ENCODE measurements at places on chromosomes 16 and 17.

GRCh38 chr17:17057057-17057551 lies 14.8 kb downstream of the MPRIP start:
- no peak for DNase-seq

GRCh38 chr16:30366511-30366910 lies 3.8 kb downstream of the TBC1D10B start:
- DNase-seq: no peak

DNA sequence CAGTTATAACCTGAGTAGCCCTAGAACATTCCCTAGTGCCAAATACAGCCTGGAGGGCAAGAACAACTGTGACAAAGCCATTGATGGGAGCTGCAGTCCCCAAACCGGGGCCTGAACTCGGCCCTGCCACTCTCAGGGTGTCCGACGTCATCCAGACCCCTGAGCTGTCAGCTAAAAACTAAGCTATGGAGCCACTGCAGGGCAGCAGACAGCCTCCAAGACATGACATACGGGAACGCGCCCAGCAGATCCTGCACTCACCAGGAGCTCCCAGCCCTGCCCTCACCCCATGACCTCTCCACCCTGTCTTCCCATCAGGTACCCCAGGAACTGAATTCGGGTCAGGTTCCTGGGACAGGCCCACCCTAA lies 28.4 kb downstream of the KDM8 start:
- no peak for DNase-seq

- DNase-seq: no peak
Measured at GRCh38 chr17:45363498-45363897, 46.7 kb upstream of the MAP3K14 start.

DNA sequence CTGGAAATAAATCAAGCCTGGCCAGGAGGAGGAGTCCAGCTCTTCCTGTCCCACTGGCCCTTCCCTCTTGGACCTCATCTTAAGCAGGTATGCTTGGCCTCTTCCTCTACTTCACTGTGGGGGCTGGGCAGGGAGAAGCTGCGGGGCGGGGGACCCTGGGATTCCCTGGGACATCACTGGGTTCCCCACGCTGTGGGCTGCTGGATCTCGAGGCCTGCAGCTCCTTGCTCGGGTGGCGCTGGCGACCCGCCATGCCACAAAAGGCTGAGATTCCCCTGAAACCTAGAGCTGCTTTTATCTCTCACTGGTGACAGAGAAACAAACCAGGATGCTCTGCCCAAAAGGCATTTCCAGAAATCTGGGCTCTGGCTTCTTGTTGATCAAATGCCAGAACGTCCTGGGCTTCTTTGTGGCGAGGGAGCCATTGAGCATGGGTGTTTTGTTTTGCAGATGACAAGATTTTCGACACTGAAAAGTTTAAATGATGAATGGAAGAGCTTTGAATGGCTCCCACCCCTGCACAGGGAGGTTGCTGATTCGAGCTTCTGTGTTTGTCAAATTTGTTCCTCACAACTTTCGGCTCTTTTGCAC lies 8.6 kb upstream of the PGS1 start:
- DNase-seq: no peak

- DNase-seq: no peak
Measured at GRCh38 chr17:31595666-31596381, 204.3 kb downstream of the RAB11FIP4 start.

DNA sequence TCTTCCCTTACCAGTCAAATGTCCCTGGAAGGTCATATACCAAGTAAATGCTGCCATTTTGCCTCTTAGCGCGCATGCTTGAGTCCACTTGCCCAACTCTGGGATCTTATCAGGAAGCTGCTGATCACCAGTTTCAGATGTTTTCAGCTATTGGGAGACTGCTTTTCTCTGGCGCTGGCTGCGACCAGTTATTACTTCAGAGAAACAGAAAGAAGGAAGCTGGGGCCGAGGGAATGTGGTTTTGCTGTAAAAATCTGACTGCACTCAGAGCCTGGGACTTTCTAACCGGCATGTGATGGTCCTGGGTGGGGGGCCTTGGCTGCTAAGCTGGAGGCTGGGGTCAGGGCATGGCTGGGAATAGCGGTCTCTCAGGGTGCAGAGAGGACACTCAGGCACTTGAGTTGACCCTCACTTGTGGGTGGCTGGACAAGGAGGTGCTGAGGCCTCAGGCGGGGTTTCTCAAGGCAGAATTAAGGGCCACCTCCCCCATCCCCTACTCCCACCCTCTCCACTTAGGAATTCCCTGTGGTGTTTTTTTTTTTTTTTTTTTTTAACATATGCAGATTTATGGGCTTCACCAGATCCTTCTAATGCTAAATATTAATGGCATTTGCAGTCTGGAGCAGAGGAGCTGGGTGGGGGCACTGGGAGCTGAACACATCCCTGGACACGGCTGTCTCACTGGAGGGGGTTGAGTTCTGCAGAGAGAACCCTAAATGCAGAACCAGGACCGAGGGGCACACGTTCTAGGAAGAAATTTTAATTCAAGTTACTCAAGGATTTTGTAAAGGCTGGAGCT lies 145.8 kb downstream of the CYLD start:
- DNase-seq: no peak

DNA sequence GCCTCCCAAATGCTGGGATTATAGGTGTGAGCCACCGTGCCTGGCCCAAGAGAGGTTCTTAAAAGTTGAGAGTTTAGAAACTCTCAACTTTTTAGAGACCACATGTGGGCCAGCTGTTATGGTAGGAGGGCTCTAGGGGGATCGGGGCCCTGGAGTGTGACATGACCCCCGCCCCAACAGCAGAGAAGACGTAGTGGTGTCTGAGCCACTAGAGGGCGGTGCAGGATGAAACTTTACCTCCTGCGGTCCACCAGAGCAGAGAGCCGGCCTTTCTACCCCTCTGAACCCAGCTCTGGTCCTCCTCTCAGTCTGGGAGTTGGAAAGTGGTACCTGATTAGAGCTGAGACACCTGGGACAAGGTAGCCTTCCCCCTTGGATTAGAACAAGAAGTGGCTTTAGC lies 7.4 kb downstream of the CDK5RAP3 start:
- peak; percentile 60 for DNase-seq

DNA sequence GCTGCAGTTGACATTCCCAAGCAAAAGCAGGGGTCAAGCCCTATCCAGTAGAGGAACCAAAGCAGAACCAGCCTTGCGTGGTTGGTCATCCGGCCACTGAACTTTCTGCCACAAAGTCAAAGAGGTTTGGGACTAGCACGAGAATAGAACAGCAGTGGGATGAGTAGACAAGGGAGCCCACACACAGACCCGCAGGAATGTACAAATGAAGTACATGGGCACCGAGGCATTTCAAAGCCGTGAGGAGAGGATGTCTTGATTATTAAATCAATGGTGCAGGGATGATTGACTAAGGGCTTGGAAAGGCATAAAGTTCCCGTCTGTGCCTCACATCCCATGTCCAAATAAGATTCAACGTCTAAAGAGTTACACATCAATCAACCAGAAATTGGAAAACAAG lies 81.8 kb upstream of the TBC1D3K start:
- DNase-seq: no peak

GRCh38 chr17:50079334-50080095 lies 15.6 kb upstream of the PDK2 start:
- DNase-seq: peak; percentile 41

- DNase-seq: no peak
Measured at GRCh38 chr16:87325423-87325858, 8.2 kb upstream of the C16orf95 start.

- DNase-seq: no peak
Measured at GRCh38 chr17:61997664-61998063, 67.4 kb downstream of the MED13 start.

DNA sequence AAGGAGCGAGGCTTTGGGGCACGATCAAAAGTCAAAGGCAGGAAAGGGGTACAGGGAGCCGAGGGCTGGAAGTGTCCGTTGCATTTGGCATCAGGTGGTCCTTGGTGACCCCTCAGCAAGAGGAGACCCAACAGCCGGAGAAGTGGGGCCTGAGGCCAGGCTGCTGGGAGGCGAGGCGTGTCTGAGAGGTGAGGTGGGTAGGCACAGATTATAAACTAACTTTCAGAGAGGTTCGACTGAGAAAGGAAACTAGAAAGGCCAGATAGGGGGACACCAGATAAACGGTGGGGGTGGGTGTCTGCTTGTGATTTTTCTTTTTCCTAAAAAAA lies 3.6 kb downstream of the PECAM1 start:
- no peak for DNase-seq
